ENCODE measurements at places on chromosomes 3 and 15. TPM values are rescaled to one million over a fixed set of nuclear protein-coding genes. Genes with fewer than 3 reads are reported as not detected.

- DNase-seq: no peak
Observed at GRCh38 chr3:142837526-142837925, 51.4 kb downstream of the PCOLCE2 start.

DNA sequence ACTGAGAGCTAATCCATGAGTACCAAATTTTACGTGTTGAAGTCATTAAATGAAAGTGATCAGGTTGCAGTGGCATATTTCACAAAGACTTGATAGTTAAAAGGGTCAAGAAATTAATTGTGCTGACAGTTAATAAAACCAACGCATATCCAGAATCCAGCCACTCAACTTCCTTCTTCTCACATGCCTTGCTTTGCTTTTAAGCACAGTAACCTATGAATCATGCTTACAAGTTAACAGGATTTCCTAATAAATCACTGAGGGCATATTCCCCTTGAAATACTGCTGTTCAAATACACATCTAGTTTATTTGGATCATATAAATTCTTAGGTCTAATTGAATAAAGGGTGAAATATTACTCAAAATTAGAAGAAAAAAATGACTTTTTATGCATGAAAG, 801.5 kb upstream of the EPHA6 start:
- DNase-seq: no peak

GRCh38 chr3:54888162-54888561, 39.7 kb downstream of the LRTM1 start:
- DNase-seq: no peak

- DNase-seq: no peak
Observed at GRCh38 chr3:28867836-28868235, 413.0 kb upstream of the RBMS3 start.

- DNase-seq: no peak
Observed at GRCh38 chr3:49161808-49162530, 4.2 kb downstream of the CCDC71 start.

GRCh38 chr3:65348398-65348995, 660.7 kb upstream of the ADAMTS9 start:
- DNase-seq: no peak

- peak; percentile 34 for DNase-seq
Observed at GRCh38 chr15:62779036-62779770, 263.3 kb upstream of the TPM1 start.

- no peak for DNase-seq
Observed at GRCh38 chr3:105440113-105440512, 73.4 kb downstream of the ALCAM start.

- DNase-seq: no peak
Observed at GRCh38 chr3:45130476-45130875, 15.7 kb downstream of the CDCP1 start.

DNA sequence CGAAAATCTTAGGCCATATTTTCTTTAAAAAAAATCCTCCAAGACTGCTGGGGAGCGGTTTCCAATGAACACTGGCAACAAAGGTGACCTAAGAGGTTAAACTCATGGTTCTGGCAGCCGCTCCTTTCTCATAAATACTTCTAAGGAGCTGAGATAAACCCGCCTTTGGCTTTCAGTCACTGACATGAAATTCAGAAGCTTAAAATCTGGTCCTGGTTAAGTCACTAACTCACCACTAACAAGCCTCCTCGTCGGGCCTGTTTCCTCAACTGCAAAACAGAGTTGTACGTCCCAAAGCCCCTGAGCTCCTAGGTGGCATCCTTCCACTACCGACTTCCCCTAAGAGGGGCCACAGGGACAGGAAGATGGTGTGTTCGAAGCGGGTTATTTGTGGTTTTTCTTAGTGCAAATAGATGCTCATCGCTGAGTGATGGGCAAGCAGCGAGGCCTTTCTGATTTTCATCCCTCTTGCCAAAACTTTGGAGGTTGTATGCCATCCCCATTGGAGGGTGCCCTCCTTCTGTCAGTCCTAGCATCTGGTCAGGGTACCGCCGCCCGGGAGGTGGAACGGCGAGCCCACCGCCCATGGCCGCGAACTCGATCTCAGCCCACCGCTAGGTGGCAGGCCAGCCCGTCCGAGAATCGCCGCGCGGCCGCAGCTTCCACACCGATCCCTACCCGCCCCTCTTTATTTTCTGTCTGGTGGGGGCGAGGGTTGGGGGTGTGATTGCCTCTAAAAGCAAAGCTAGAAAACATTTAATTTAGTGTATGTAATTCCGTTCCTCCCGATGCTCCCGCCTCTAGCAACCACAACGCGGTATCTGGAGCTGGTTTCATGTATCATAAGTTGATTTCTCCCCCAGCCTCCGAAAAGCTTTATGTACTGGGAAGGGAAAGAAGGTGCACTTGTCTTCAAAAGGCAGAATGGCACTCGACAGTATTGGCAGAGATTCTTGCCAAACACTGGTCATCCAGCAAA, 4.6 kb downstream of the BCL6 start:
- peak; percentile 62 for DNase-seq

GRCh38 chr3:175294793-175295192, 435.7 kb downstream of the NAALADL2 start:
- DNase-seq: no peak

DNA sequence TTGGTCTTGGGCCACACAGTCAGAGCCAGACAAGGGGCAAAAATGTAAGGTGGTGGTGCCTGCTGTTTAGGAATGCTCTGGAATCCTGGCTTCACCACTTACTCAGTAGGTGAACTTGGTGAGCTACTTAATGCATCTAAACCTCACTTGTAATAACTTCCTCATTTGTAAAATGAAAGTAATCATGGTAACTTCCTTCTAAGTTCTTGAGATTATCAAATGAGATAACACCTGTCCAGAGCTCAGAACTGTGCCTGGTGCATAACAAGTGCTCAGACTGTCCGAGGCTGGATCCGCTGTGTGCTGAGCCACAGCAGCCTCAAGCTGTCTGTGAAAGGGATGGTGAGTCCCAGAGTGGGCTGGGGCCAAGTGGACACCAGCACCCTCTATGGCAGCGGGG, 62.8 kb upstream of the KY start:
- DNase-seq: no peak

DNA sequence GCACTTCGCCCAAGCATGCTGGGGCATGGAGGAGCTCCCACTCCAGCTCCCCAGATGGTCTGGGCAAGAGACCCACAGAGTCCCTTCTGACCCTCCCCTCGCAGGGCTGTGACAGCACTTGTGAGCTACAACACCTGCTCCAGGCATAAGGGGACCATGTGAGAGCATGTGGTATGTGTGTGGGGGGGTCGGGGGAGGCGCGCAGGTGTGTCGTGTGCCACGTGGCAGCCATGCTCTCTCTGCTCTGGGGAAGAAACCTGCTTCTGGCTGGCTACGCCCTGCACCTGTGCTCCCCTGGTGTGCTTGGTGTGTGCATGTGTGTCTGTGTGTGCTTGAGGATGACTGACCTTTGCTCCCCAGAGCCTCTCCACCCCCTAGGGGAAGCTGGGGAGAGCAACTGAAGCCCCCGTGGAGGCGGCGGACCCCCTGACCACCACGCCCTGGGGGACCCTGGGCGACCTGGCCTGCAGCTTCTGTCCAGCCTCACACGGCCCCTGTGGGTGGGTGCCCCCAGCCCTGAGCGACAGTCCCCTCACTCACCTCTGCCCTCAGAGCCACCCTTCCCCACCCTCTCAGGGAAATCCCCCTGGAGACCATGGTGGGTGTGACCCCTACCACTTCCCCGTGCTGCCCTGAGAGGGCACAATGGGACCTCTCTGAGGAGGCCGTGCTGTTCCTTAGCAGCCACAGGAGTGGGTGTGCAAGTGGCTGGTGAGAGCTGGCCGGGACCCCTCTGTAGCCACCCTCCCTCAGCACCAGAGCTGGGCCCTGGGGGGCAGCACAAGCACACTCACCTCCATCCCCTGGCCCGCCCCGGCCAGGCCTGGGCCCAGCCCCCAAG, 16.6 kb upstream of the SEC13 start:
- no peak for DNase-seq

DNA sequence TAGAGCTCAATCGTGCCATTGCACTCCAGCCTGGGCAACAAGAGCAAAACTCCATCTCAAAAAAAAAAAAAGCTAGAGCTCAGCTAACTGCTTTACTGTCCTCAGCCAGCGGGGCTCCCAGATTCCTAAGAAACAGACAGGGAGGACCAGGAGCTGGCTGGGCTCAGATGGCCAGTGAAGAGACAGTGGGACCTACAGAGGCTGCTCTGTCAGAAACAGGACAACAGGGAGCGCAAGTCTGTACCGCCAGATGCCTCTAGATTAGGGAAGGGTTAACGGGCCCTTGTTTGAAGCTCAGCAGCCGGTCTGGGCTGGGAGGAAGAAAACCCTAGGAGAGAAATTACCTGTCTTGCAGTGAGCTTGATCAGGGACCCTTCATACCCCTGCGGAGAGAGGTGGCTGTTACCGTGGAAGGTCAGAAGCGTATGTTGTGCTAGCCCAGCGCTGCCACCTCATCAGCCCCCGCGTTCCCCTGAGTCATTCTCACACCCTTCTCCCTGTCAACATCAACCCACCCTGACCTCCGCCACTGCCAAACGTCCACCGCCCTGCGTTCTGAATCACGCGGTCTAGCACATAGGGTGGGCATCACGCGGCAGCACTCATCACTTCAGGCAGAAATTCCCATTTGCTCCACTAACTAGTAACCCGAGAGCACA, 25.3 kb downstream of the RBPMS2 start:
- DNase-seq: no peak

- DNase-seq: peak; percentile 63
Observed at GRCh38 chr15:32682569-32682968, 35.2 kb upstream of the GREM1 start.

- no peak for DNase-seq
Observed at GRCh38 chr3:25372167-25372566, 55.9 kb upstream of the RARB start.

- no peak for DNase-seq
Observed at GRCh38 chr3:5437783-5438323, 250.3 kb downstream of the EDEM1 start.

- no peak for DNase-seq
Observed at GRCh38 chr3:57797701-57798487, 41.8 kb downstream of the SLMAP start.

GRCh38 chr3:162628531-162628930, 1131.9 kb downstream of the OTOL1 start:
- no peak for DNase-seq

- no peak for DNase-seq
Observed at GRCh38 chr3:99952306-99952705, 134.6 kb downstream of the CMSS1 start.

DNA sequence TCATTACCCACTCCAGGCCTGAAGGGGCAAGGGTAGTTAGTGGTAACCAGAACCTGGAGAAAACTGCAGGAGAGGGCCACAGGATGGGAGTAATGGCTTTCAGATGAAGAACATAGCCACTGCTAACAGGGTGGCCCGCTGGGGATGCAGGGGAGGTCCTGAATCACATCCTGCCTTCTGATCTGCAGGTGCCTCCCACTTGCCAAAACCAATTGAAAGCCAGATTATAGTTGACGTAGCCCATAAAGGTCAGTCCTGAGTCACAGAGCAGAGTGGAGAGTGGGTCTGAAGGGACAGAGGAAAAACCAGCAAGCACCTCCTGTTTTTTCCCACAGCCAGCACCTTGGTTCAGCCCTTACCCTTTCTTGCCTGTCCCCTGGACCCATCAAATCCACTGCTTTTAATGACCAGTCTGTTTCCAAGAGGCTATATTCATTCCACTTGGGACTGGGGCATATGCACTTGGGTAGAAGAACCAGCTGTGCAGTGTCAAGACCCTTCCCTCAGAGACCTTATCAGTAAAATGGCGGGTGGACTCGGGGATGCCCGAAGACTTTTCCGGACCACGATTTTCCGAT, 646 bp upstream of the SLC35G2 start:
- DNase-seq: peak; percentile 94

DNA sequence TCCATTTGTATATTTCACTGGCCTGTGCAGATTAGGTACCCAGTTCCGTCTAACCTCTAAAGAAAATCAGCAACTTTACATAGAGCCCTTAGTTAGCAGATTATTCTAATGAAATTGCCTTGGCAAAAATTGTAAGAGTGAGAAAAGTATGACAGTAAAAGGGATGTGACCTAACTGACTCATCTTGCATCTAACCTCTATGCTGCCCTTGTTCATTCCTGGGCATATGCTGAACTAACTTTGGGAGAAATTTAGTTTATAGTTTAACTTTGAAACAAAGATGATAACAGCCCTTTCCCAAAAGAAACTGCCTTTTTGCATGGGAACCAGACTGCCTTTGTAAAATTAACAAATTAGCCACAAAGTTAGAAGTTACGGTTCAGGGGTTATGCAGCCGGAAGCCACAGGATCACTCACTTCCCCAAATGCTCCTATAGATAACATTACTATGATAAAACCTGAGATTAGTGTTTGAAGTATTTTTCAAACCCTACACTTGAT, 839.8 kb upstream of the ALCAM start:
- no peak for DNase-seq

DNA sequence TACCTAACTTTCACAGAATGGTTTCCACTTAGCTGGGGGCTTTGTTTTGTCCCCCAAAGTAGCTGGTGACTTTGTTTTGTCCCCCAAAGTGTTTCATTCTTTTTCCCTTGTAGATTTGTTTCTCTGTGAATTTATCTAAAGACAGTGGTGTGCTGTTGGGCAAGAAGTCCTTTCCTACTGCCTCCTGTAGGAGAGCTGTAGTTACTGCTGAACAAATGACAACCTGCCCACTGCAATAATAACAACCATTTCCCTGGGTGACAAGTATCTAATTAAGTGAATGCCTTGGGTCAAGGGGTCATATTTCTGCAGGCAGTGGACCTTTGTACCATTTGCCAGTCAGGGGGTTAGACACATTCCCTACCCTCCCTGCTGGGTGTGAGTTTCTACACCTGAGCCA, 125.4 kb upstream of the BFSP2 start:
- no peak for DNase-seq

GRCh38 chr15:72758182-72758581, 25.4 kb downstream of the ADPGK start:
- peak; percentile 32 for DNase-seq

GRCh38 chr3:122301063-122301462, 24.0 kb upstream of the CSTA start:
- DNase-seq: no peak

DNA sequence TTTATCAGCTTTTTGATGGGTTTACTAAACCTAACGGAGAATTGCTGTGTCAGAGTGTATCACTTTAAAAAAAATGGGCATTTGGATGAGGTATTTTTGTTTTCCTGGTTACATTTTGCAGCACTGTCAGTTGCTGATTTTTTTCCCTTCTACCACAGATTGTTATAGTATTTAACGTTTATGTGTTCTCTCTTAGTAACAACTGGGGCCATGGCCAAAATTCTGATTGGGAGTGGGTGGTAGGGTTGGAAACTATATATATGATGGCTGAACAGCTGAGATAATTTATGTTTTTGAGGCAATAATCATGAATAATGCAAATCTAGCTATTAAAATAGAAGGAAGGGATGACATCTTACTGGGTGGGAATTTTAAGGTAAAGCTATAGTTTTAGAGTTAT, 229.4 kb upstream of the SUCLG2 start:
- DNase-seq: no peak

The THBS1 gene
- total RNA-seq: 6,737 TPM

The CORO2B gene
- total RNA-seq: 1.3 TPM

The ZNF385D gene
- total RNA-seq: 1.8 TPM

The AGBL1 gene
- total RNA-seq: not detected

The SCG5 gene
- total RNA-seq: 0.44 TPM

The VGLL3 gene
- 0.22 TPM for total RNA-seq

The IQCF5 gene
- not detected for total RNA-seq

The IMPG2 gene
- total RNA-seq: 0.99 TPM

The C3orf49 gene
- not detected for total RNA-seq

The FAM81A gene
- not detected for total RNA-seq

The FGF7 gene
- total RNA-seq: not detected

The UROC1 gene
- not detected for total RNA-seq

The CSPG4 gene
- under 0.01 TPM for total RNA-seq

The GRAMD2A gene
- total RNA-seq: under 0.01 TPM

The DHFR2 gene
- 2.4 TPM for total RNA-seq

The KIF15 gene
- 1.6 TPM for total RNA-seq

The GPR171 gene
- total RNA-seq: not detected

The PCBP4 gene
- 19.2 TPM for total RNA-seq

The TRIM71 gene
- total RNA-seq: not detected

All from lung microvascular endothelial cell (primary cell).